ENCODE measurements at places on chromosomes 3 and 15. TPM values are rescaled to one million over a fixed set of nuclear protein-coding genes. Genes with fewer than 3 reads are reported as not detected.

GABRA5 gene
- not detected for total RNA-seq

CFAP100 gene
- total RNA-seq: not detected

MEIS2 gene
- 44.9 TPM for total RNA-seq

DNA sequence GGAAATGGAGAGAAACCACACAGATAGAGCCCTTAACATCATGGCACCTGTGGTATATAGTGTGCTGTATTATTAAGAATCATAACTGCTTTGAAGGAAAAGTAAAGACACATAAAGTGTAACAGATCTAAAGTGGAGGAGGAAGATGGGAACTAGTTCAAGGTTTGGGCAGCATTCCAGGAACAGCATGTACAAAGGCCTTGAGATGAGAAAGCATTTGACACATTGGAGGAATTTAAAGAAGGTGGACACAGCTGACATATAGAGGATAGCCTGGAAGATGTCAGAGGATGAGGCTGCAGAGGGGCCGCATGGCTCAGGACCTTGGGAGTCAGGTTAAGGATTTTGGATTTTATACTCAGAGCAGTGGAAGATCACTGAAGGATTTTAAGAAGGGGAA lies 39.0 kb downstream of the LRTM1 start:
- DNase-seq: no peak

- DNase-seq: no peak
Observed at GRCh38 chr3:113560831-113561623, 28.7 kb downstream of the SIDT1 start.

- no peak for DNase-seq
Observed at GRCh38 chr3:188853856-188854771, 317.7 kb upstream of the TPRG1 start.
